GM06990 (cell line): ENCODE measurements at places on chromosomes 12 and 14.
A peak's percentile ranks its signal among the peaks of the same experiment; 100 is the strongest.

DNA sequence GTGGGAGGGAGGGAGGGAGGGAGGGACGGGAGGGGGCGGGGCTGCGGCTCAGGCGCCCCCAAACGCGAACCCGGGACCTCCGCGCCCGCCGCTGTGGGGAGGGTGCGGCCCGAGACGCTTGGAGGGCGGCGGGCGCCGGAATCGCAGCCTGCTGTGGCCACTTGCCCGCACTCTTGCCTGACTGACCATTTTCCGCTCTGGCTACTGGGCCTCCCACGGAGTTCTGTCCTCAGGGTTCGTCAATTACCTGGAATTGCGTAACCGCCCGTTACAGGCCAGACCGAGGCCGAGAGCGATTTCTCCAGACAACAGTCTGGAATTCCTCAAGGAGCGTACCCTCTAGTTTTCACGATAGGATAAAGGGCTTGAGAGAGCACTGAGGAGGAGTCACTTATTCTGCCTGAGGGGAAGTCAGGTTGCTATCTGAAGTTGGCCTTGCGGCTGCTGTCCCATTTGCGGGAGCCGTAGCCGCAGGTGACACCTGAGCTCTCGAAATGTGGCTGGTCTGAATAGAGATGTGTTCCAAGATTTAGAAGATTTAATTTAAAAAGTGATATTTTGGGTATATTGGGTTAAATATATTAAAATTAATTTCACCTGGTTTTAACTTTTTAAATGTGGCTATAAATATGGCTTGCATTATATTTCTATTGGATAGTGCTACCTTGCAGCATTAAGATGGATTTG is 446 bp upstream of the ZNF641 start:
- DNase-seq, result no peak

DNA sequence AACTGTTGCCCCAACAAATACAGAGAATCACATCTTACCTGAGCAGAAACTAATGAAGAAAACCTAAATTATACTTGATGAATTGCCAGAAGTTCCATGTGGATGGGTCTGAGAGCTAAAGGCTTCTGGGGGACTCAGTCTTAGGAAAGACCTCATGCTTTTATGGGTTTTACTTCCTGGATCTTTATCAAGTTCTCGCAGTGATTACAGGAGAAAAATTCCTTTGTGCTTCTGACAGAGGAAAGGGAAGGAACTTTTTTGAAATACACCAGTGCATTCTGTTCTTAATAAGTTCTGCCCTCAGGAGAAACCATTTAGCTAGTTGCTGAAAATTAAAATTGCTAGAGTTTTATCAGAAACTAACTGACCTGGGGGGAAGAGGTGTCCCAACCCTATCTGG is 203.9 kb upstream of the KITLG start:
- DNase-seq, result no peak

DNA sequence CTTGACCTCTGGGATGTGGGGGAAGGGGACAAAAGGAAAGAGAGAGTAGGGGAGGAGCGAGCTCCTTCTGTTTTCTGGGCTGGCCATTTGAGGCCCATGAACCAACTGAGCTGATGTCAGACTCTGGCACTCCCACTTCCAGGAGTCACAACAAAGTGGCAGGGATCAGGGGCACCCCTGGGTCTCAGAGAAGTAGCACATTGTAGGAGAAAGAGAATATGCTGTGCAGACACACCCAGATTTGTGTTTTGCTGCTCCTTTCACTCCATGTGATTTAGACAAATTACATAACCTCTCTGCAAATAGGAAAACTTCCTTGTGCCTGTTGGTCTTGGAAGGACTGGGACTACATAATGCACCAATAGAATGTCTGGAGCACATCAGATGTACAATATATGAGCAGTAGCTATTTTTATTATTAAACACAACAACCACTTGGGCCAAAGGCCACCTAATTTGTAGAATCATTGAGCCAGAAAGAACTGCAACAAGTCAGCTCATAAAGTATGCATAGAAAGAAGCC is 265.5 kb downstream of the ZFP36L1 start:
- no peak for DNase-seq

- DNase-seq, result no peak
Observed at GRCh38 chr12:121246893-121247557, 37.1 kb downstream of the P2RX4 start.

DNA sequence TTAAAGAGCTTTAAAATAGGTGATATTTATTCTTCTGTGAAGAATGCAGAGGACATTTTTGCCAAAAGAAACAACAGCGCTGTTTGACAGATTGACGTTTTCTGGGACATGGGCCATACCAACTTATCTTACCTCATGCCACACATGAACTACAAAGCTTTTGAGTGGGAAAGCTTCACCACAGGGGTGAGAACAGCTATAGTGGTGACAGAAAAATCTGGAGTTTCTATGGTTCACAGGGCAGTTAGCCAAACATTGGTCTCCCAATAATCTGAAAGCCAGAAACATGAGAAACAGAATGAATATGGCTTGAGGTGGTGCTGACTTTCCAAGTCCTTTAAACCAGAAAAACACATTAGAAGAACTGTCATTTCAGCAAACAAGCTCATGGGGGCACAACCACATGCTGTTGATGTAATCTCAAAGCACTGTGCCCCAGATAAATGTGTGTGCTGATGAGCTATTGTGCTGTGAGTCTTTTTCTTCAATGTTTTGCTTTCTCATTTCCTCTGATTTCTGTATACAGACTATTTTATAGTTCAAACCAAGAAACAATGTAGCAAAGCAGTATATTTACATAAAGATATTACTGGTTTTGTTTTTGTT is 905.4 kb downstream of the SLC16A7 start:
- DNase-seq, result no peak

DNA sequence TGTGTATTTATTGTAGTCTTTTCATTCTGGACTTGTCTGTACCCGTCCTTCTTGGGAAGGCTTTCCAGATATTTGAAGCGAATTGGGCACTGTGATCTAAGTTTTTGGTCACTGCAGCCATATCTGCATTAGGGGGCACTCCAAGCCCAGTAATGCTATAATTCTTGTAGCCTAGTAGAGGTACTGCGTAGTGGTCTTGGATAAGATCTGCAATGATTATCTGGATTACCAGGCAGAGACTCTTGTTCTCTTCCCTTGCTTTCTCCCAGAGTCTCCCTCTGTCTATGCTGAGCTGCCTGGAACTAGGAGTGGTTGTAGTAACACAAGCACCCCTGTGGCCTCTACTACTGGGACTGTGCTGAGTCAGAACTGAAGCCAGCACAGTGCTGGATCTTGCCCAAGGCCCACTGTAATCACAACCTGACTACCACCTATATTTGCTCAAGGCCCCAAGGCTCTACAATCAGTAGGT is 30.0 kb downstream of the SLC38A2 start:
- DNase-seq, result no peak

DNA sequence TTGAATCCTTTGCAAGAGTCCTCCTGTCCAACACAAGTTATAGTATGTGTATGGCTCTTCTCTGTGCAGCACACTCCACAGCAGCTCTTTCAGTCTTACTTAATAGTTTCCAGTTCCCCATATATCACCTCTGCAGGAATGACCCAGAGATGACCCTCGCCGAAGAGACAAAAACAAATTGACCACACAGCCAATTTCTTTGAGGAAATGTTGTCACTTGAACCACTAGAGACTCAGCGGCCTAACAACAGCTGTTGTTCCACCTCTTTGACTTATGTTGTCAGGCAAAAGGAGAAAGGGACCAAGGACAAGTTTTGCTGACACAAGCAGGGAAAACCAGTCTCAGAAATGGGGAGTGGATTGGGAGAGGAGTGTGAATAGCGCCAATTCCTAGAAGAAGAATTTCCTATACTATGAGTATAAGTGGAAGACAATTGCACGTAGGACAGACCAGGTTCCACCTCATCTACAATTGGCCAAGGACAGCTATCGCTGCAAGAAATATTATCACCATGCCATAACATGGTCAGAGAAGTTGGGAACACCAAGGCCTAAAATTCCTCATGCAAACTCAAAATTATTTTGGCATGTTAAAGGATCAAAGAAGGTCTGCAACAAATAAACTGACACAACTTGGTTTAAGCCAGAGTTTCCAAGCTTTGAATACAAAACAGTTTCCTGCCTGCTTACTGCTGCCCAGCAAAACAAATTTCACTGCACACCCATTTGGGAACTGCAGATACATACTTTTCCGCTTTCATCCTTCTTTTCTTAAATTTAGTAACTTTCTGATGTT is 41.7 kb upstream of the ITPR2 start:
- DNase-seq, result peak; percentile 28

GRCh38 chr12:106767954-106768822 is 6.3 kb upstream of the RIC8B start:
- no peak for DNase-seq

- no peak for DNase-seq
Observed at GRCh38 chr12:116066381-116067230, 210.9 kb downstream of the MED13L start.

- DNase-seq, result no peak
Observed at GRCh38 chr12:79873201-79873600, 61.7 kb downstream of the PPP1R12A start.

- peak; percentile 65 for DNase-seq
Observed at GRCh38 chr14:89720741-89721729, 233.5 kb downstream of the EFCAB11 start.

DNA sequence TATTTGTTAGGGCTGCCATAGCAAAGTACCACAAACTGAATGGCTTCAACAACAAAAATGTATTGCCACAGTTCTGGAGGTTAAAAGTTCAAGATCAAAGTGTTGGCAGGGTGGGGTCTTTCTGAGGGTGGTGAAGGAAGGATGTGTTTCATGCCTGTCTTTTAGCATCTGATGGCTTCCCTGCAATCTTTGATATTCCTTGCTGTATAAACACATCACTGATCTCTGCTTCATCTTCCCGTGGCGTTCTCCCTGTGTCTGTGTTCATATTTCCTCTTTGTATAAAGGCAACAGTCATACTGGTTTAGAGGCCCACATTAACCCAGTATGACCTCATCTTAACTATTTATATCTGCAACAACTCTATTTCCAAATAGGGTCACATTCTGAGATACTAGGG is 167.5 kb downstream of the BTG1 start:
- no peak for DNase-seq

- DNase-seq, result peak; percentile 78
Observed at GRCh38 chr14:89303456-89304435, 113.3 kb downstream of the FOXN3 start.
